ENCODE measurements at places on chromosomes 16 and 17. TPM values are rescaled to one million over a fixed set of nuclear protein-coding genes. Genes with fewer than 3 reads are reported as not detected.

SLFN11 gene
- 24.6 TPM for total RNA-seq

CHRNE gene
- total RNA-seq: not detected

SLC5A11 gene
- total RNA-seq: not detected

CCL13 gene
- total RNA-seq: not detected

CCL7 gene
- total RNA-seq: not detected

GINS3 gene
- 0.77 TPM for total RNA-seq

AXIN1 gene
- total RNA-seq: 18.2 TPM

OR1A1 gene
- total RNA-seq: not detected

TBC1D3I gene
- 0.85 TPM for total RNA-seq

KRTAP4-5 gene
- total RNA-seq: not detected

KCNH4 gene
- total RNA-seq: not detected

MT1A gene
- total RNA-seq: not detected

FNDC8 gene
- not detected for total RNA-seq

MPHOSPH6 gene
- 55.6 TPM for total RNA-seq

NUPR1 gene
- total RNA-seq: 20.6 TPM

NPIPA3 gene
- total RNA-seq: 11.5 TPM

NT5C3B gene
- 77.9 TPM for total RNA-seq

ACAP1 gene
- 0.29 TPM for total RNA-seq

APOBR gene
- 0.49 TPM for total RNA-seq

RAPGEFL1 gene
- 0.51 TPM for total RNA-seq

All from uterus (tissue), 4 donors.